ENCODE measurements at places on chromosomes 7 and 10.

DNA sequence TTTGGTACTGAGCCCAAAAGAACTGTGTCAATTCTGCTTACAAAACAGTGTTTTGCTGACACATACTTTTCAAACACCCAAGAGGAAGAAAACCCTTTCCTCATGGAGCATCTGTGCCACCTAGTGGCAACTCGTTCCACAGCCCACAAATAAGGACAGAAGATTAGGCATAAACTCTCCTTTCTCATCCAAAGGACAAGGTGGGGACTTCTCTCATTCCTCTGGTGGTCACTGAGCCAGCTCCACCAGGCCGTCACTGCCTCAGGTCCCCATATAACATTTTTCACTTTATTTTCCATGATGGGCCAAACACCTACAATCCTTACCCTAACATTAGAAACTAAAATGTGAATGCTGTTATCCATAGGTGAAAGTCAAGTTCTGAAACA is 76.9 kb downstream of the RNF216 start:
- peak; percentile 94 for DNase-seq
- H3K27ac ChIP-seq = peak overlapping the region; percentile 56
- H3K4me1 ChIP-seq = peaks cover 51% of the 10 kb centered on the region
- H3K4me3 ChIP-seq = no peak overlapping the region
- peaks cover 70% of the 10 kb centered on the region for H3K36me3 ChIP-seq

DNA sequence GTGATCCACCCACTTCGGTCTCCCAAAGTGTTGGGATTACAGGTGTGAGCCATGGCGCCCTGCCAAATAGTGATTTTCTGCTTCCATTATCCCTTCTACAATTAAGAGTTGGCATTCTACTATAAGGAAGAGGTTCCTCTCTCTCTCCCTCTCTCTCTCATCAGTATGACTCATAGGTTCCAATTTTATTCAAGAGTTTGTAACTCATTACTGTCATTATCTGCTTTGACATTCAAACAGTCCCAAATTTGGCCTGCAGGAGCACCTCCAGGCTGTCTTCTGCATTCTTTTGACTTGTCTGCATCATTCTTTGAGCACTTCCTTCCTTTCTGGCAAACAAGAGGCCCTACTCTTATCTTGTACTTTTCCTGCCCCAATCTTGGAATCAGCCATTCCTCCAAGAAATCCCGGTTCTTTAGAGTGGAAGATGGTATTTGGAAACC is 33.2 kb upstream of the CALU start:
- no peak for DNase-seq
- H3K4me1 ChIP-seq = no peaks in the 10 kb centered on the region
- H3K36me3 ChIP-seq = no peaks in the 10 kb centered on the region

DNA sequence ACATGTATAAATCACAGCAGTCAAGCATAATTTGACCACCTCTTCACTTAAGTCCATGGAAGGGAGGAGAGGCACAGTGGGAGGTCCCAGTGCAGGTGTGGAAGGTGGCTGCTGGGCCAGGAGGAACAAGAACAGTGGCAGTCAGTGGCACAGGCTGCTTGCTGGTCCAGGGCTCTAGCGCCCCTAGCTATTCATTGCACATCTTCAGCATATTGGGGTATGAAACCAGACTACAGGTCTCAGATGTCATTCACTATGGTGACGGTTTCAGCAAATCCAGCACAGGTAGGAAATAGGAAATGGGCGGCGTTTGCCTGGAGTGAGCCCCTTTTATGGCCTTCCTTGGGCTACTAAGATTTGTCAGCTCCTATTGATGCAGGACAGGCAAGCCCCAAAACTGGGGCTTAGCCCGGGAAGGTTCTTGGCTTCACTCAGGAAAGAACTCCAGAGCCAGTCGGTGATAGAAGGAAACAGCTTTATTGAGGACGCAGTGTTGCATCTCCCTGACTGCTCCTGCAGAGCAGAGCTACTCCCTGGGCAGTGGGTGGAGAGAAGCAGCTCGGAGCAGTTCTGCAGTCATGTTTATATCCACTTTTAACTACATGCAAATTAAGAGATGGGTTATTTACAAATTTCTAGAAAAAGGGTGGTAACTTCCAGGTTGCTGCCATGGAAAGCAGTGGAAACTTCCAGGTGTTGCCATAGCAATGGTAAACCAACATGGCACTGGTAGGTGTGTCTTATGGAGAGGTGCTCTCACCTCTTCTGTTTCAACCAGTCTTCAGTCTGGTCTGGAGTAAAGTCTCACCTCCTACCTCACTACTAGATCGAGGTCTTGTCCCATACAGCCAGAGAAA is 608.8 kb downstream of the PARD3 start:
- H3K36me3 ChIP-seq = no peaks in the 10 kb centered on the region
- DNase-seq = no peak
- H3K27me3 ChIP-seq = no peaks in the 10 kb centered on the region
- no peak overlapping the region for H3K27ac ChIP-seq

GRCh38 chr7:75968561-75969001 is 25.8 kb downstream of the TMEM120A start:
- H3K4me1 ChIP-seq = peaks cover 69% of the 10 kb centered on the region
- no peak for DNase-seq

DNA sequence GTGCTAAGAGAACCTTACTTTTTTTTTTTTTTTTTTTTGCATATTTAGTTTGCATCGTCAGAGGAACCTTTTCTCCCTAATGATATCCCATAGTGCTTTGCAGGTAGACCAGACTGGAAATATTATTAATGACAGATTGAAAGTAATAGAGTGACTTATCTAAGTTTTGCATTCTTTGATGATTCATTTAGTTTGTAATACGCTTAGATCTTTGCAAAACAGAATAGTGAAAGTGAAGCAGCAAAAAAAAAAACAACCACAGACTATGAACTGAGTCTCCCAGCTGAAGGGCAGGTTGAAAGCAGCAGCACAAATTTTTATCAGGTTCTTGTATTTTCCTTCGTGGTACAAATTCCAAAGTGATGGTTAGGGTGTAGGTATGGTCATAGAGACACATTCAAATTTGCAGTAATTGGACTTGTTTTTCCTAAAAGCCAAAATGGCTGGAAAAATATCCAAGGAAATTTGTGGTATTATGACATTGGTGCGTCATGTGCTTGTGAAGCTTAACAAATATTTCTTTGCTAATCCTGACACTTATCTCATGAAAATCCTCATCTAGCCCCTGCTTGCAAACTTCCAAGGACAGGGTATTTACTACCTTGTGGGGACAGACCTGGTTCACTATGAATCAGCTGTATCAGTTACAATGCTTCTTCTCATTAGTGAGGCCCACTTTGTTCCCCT is 81.8 kb upstream of the CREB5 start:
- H3K4me1 ChIP-seq = no peaks in the 10 kb centered on the region
- no peak overlapping the region for H3K27ac ChIP-seq
- no peak overlapping the region for H3K4me3 ChIP-seq
- no peaks in the 10 kb centered on the region for H3K27me3 ChIP-seq
- no peak for DNase-seq
- H3K36me3 ChIP-seq = no peaks in the 10 kb centered on the region

- DNase-seq = no peak
- H3K4me1 ChIP-seq = no peaks in the 10 kb centered on the region
- no peak overlapping the region for H3K27ac ChIP-seq
- no peak overlapping the region for H3K4me3 ChIP-seq
Observed at GRCh38 chr10:120473593-120473992, 16.6 kb downstream of the PLPP4 start.

- no peaks in the 10 kb centered on the region for H3K36me3 ChIP-seq
- H3K27me3 ChIP-seq = no peaks in the 10 kb centered on the region
- no peak overlapping the region for H3K27ac ChIP-seq
- H3K4me3 ChIP-seq = no peak overlapping the region
Observed at GRCh38 chr10:130720235-130720634, 584.0 kb downstream of the GLRX3 start.

- no peak for DNase-seq
- no peaks in the 10 kb centered on the region for H3K27me3 ChIP-seq
- H3K27ac ChIP-seq = no peak overlapping the region
Observed at GRCh38 chr7:85392789-85393188, 205.9 kb upstream of the SEMA3D start.

- peaks cover 28% of the 10 kb centered on the region for H3K4me1 ChIP-seq
- peak overlapping the region; percentile 43 for H3K27ac ChIP-seq
- H3K36me3 ChIP-seq = no peaks in the 10 kb centered on the region
- DNase-seq = peak; percentile 82
Observed at GRCh38 chr7:7103343-7104313, 78.7 kb upstream of the C1GALT1 start.

GRCh38 chr10:76353237-76353851 is 921.9 kb downstream of the LRMDA start:
- no peak overlapping the region for H3K27ac ChIP-seq
- H3K27me3 ChIP-seq = no peaks in the 10 kb centered on the region
- no peak for DNase-seq
- H3K4me3 ChIP-seq = no peak overlapping the region
- H3K4me1 ChIP-seq = no peaks in the 10 kb centered on the region
- H3K36me3 ChIP-seq = no peaks in the 10 kb centered on the region

DNA sequence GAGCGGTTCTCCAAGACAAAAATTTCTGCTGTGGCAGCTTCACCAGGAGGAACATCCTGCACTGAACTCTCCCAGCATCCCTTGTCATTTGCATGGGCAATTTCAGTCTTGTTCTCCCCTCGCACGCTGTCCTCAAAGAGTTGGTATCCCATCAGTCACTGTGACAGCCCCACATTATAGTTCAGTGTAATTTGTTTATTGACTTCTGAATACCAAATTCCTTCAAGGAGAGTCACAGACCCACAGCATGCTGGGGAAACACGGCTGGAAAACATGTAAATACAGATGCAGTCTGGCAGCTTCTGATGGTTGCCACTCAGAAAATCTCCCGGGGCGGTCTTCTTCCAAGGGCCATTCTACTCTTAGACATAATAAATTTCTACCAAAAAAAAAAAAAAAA is 151.0 kb upstream of the NEBL start:
- H3K27me3 ChIP-seq = no peaks in the 10 kb centered on the region
- H3K4me3 ChIP-seq = no peak overlapping the region
- no peak overlapping the region for H3K27ac ChIP-seq
- no peak for DNase-seq
- no peaks in the 10 kb centered on the region for H3K36me3 ChIP-seq
- H3K4me1 ChIP-seq = no peaks in the 10 kb centered on the region

DNA sequence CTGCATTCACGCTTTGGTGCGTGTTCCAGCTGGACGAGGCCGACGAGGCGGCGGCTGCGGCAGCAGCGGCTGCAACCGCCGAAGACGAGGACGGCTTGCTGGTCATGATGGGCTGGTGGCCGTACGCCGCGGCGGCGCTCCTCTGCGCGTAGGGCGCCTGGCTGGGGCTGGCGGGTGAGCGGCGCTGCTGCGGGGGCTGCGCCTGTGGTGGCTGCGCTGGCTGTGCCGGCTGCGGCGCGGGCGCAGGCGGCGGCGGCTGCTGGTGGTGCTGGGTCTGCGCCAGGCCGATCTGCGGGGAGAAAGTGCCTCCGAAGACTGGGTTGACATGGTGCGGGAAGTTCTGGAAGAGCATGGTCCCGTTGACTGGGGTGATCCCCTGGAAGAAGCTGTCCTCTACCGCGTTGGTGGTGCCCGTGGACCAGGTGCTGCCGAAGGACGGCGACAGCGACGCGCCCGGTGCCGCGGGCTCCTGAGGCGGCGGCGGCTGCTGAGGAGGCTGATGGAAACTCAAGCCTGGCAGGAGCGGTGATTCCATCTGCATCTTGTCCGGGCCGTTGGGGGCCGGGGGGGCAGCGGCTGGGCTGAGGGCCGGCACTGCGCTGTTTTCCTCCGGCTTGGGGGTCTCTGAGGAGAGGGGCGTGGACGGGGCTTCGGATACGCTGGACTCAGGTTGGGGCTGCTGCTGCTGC is 51.1 kb downstream of the CPEB3 start:
- peak overlapping the region; percentile 89 for H3K27ac ChIP-seq
- H3K27me3 ChIP-seq = no peaks in the 10 kb centered on the region
- H3K4me1 ChIP-seq = peaks cover 69% of the 10 kb centered on the region
- DNase-seq = peak; percentile 47
- H3K36me3 ChIP-seq = peaks cover 2% of the 10 kb centered on the region

All from stomach (tissue), 19 donors.